CD4-positive, alpha-beta T cell treated with Interleukin-6 at 100 ng/mL for 8 hours (primary cell): ENCODE measurements at places on chromosomes 13 and 19.

DNA sequence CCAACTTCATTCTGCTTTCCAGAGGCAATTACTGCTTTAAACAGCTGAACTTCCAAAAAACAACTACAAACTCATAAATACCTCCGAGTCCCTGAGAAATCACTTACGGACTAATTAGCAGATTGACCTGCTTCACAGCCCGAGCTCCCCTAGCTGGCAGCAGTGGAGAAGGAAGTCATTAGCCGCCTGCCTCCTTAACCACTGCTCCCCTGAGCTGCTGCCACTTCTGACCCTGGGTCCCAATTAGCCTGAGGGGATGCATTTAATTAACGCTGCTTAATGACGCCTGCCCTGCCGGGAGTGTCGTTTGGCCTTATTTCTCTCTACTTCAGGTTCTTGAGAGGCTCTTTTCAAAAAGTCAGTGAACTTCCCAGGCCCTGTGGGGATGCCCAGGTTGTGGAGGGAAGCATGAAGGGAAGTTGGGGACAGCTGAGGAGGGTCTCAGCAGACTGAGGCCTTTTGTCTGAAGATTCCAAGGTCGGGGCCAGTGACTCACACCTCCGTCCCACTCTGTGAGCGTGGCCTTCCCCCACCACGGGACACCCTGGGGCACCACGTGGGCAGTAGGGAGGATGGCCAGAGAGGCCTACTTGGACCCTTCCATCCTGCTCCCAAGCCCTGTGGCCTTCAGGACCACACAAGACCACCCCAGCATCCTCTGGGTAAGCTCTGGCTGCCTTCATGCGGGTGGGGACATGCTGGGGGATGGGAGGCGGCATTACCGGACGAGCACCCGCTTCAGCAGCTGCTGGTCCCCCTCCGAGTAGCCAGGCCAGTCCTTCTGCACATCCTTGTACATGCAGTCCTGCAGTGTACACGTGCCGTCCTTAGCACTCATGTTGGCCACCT, 19.8 kb upstream of the ISYNA1 start:
- no peak for DNase-seq

- no peak for DNase-seq
Observed at GRCh38 chr13:80313668-80314256, 27.2 kb downstream of the SPRY2 start.

DNA sequence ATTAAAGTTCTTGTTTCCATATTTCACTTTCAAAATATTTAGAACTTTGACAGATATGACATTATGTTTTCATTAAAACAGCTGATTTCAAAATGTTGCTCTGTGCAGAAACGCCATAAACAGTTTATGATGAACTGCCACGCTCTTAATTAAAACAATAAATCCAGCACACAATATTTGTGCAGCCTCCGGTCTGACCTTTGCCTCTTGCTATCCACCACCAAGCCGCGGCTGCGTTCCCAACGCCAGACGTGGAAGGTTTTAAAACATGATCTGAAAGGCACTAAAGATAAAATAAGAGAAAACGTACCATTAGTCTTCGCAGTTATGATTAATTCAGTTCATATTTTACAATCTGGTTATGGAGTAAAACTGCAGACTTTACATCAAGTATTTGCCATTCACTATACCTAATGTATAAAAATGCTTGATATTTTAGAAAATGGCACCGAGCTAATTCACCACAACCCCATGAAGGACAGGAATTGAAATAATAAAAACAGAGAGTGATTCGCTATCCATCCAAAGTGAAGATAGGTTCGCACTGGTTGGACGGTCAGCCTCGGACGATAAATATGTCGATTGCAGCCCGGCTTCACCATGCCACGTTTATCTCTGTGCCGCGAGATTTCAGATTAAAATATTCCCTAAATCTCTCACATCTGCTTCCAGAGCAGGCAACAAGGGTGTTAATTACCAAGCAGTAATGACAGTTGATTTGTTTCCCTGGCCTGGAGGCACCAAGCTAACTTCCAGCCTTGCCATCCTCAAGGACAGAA, 103.3 kb upstream of the ZNF507 start:
- DNase-seq, result no peak

DNA sequence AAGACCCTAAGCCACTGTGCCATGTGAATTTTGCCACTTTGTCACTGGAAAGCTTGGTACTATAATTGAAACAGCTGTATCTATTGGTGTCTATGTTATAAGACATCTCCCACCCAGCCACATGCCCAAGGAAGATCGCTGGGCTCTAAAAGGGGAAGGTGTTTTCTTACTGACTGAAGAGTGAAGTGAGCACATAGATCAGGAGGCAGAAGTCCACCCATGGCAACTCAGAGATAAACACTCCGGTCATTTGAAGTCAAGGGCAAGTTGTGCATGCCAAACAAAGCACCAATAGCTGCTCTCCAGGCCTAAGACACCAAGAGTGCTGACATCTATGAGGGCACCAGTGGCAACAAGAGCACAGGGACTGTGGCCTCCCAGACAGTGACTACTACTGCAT, 153.8 kb downstream of the KCTD12 start:
- no peak for DNase-seq

DNA sequence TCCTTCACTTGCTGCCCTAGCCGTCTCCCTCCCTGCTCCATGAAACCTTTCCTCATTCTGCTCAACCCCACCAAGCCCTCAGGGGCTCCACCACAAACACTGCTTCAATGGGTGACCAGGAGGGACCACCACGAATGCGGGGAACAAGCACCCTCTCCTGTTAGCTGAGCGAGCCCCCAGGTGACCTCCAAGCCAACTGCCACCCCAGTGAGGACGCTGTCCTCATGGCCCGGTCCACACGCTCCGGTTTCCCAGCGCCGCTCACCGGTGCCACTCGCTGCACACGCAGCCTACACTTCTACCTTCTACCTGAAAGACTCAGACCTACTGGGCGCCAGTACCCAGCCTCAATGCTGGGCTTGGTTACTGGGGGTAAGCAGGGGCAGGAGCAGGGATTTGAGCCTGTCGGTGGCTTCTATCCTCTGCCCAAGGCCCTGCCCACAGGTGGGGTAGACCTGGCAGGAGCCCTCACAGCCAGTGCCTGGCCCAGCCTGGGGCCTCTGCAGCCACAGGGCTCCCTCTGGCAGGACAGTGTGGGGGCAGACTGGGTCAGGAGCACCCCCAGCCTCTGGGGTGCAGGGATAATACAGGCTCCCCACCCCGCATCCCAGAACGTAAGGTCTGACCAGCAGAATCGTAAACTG, 704 bp upstream of the TMEM86B start:
- DNase-seq, result no peak

DNA sequence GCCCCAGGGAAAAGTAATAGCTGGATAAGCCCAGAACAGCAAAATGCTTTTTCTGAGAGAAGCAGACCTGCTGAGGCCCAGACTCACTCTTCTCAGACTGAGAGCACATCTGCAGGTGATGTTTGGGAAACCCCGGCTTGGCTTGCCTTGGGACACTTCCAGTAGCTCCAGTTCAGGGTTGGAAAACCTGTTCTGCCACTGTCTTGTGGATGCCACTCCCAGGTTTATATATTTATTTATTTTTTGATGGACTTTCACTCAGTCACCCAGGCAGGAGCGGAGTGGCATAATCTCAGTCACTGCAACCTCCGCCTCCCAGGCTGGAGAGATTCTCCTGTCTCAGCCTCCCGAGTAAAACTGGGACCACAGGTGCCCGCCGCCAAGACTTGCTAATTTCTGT, 8.0 kb upstream of the SMARCA4 start:
- DNase-seq, result no peak

GRCh38 chr19:3268326-3268725, 43.9 kb downstream of the CELF5 start:
- DNase-seq, result no peak

DNA sequence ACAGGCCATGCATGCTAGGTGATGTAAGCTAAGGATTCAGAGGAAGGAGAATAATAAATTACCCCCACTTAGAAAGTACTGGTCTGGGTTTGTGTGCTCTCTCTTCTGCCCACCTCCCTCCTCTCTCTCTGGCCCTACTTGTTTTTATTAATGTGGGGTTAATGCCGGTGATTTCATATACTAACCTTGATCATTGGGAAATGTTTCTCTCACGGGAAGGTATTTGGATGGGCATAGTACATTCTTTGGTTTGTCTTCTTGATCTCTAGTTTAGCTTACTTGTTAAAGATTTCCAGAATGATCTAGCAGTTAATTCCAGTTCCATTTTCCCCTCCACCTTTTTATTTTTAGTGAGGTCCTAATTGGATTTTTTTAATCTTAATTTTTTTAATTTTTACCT, 24.6 kb downstream of the ARHGAP35 start:
- DNase-seq, result no peak

GRCh38 chr13:38582133-38582532, 104.7 kb upstream of the FREM2 start:
- DNase-seq, result no peak

DNA sequence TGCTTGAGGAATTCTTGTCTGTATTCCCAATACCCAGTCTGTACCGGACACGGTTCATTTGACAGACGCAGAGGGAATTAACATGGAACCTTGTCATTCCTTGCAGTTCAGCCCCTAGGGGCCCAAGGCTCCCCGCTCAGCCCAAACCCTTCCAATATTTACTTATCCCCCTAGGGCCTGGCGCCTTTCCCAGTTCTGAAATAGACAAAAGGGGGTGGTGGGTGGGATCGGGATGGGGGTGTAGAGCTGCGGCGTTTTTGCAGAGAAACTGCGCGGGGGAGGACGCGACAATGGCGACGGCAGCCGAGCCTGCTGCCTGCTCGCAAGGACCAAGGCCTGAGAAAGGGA, 583 bp downstream of the AKAP8L start:
- no peak for DNase-seq

DNA sequence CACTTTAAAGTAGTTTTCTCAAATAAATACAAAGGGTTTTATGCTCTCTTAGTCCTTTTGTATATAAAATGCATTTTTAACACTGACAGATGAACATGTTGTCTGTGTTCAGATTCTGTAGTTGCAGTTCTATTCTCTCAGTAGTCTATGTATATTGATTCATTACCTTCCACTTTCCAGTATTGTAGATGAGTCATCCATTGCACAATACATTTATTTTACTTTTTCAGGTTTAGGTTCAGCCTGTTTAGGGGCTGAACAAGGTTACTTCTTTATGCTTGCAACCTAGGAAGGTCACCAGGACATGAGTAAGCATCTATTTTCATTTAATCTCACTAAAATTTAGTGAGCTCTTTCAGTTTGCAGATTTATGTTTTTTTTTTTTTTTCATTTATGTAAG, 173.6 kb downstream of the NALCN start:
- no peak for DNase-seq

DNA sequence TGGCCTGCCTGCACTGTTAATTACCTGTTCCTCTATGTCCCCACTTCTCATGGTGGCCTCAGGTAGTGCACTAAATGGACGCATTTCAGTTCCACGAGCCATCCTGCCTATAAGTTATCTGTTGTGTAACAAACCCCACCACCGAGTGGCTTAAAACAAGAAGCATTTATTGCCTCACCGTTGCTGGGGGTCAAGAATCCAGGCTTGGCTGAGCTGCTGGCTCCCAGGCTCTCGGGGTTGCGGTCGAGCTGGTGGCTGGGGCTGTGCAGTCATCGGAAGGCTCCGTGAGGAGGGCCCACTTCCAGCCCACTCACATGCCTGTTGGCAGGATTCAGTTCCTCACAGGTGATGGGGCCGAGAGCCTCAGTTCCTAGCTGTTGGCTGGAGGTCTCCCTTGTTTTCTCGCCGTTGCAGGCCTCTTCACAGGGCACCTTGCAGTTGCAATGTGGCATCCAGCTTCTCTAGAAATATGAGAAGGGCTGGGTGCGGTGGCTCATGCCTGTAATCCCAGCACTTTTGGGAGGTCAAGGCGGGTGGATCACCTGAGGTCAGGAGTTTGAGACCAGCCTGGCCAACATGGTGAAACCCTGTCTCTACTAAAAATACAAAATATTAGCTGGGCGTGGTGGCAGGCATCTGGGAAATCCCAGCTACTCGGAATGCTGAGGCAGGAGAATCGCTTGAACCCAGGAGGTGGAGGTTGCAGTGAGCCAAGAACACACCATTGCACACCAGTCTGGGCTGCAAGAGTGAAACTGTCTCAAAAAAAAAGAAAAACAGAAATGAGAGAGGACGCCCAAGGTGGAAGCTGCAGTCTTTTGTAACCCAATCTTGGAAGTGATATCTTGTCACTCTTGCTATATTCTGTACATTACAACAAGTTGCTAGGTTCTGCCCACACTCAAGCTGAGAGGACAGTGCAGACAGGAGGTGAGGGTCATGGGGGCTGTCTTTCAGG, 6.5 kb upstream of the PTOV1 start:
- no peak for DNase-seq

DNA sequence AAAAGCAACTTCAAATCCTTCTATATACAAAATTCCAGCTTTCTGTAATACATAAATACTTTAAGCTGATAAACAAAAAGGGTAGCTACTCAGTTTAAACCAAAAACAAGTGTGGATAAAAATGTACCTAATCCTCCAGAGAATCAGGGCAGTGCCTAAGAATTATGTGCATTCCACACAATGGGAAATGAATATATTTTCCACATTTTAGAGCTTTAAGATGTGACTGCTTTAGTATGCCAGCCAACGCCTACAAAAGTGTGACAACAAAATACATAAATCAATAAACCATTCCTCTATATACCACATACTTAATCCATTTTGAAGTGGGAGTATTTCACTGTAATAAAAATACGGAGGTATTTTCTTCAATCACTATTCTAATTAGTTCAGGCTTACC, 275.3 kb downstream of the DCT start:
- no peak for DNase-seq

GRCh38 chr19:40261631-40262030, 23.5 kb downstream of the AKT2 start:
- DNase-seq, result no peak

GRCh38 chr13:48946163-48946562, 29.5 kb upstream of the FNDC3A start:
- no peak for DNase-seq

- DNase-seq, result no peak
Observed at GRCh38 chr13:46166224-46166584, 15.8 kb downstream of the LCP1 start.

DNA sequence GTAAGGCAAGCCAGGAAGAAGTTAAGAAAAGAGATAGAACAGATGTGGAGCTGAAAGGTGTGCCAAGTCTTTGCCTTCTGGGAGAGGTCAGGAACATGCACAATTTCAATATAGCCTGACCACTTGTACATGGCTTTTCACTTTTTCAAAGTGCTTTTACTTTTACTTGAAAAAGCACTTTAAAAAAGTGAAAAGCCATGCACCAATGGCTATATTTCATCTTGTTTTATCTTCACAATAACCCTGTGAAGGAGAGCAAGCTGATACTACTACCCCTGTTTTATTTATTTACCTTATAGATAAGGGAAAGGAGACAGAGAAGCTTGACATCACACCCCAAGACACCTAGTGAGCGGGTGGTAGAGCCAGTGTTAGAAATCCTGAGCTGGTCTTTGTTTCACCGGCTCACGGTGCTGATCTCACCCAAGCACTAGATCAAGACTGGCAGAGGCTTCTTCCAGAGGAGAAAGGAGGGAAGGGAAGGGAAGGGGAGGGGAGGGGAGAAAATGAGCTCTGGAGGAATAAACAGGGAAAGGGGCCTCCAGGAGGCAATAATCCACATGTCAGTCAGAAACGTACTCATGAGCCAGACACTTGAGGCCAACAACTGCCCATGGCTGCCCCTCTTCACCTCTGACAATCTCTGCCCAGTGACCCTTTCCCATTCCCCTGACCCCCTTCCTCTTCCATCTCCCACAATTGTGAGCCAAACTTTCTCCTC, 455.4 kb downstream of the FOXO1 start:
- DNase-seq, result no peak
